CD4-positive, alpha-beta T cell treated with Interleukin-17A for 4 hours (primary cell): ENCODE measurements at places on chromosomes 2 and 18.
A peak's percentile ranks its signal among the peaks of the same experiment; 100 is the strongest.

- DNase-seq, result no peak
These were observed at the start of gene COL6A3 for GRCh38 chr2:237413777-237414661. Gene COL6A3 (minus strand): TSS chr2:237414164. CDS start chr2:237396817, 17,347 bp downstream.

GRCh38 chr2:224691563-224691962, 24.6 kb downstream of the CCDC195 start:
- DNase-seq, result no peak

- DNase-seq, result no peak
These were observed 37.0 kb upstream of the MPP4 start for GRCh38 chr2:201735486-201735885.

DNA sequence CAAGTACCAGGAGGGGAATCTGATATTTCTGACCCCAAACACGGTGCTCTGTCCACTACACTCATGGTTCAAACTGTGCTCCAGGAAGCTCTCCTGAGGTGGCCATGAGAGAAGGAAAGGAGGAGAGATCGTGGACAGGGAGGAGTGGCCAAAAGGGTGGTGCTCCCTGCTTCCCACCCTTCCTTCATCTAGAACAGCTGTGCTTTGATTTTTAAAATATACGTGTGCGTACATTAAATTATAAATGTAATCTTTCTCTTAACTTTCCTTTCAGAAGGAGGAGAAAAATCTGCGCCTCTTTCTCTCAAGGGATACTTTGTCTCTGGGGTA, 8.2 kb upstream of the CHRNA1 start:
- DNase-seq, result no peak

DNA sequence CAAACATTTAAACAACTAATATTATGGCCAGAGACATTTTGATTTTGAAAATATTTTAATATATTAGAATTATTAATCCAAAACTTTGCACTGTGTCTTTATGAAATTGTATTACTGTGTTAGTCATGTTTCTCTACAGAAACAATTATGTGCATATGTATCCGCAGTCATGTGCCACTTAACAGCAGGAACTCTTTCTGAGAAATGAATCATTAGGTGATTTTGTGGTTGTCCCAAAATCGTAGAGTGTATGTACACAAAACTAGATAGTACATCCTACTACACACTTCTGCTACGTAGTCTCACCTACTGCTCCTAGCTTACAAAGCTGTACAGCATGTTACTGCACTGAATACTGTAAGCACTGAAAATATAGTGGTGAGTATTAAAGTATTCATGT, 479.2 kb upstream of the DSEL start:
- no peak for DNase-seq

- no peak for DNase-seq
These were observed 480.3 kb downstream of the MEIS1 start for GRCh38 chr2:66915237-66915636.

- DNase-seq, result no peak
These were observed 188.4 kb downstream of the LOXHD1 start for GRCh38 chr18:46468426-46469180.

- no peak for DNase-seq
These were observed 8.2 kb downstream of the MAPRE2 start for GRCh38 chr18:35049111-35050027.

GRCh38 chr2:23772056-23772455, 154.9 kb downstream of the ATAD2B start:
- DNase-seq, result no peak

GRCh38 chr18:70421471-70422390, 132.9 kb downstream of the SOCS6 start:
- DNase-seq, result no peak

- DNase-seq, result no peak
These were observed 134.8 kb downstream of the TCF4 start for GRCh38 chr18:55453186-55453585.

DNA sequence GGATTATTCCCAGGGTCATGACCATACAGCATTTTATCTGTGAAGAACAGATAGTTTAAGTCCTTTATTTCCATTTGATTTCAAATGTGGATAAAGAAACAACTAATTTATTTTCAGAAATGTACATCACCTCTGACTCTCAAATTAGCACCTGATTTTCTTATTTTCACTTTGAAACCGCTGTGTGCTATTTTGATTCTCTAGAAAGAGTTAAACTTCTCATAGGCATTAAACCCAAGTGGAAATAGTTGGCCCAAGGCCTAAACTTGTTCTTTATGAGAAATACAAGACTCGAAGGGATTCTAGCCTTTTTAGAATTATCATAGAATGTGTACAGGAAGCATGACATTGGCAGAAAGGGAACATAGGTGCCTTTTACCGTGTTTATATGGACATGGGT, 41.5 kb upstream of the LTBP1 start:
- DNase-seq, result no peak

- no peak for DNase-seq
These were observed 190.7 kb upstream of the CCDC68 start for GRCh38 chr18:55149994-55150393.

GRCh38 chr2:28267282-28267681, 125.4 kb upstream of the FOSL2 start:
- DNase-seq, result no peak

DNA sequence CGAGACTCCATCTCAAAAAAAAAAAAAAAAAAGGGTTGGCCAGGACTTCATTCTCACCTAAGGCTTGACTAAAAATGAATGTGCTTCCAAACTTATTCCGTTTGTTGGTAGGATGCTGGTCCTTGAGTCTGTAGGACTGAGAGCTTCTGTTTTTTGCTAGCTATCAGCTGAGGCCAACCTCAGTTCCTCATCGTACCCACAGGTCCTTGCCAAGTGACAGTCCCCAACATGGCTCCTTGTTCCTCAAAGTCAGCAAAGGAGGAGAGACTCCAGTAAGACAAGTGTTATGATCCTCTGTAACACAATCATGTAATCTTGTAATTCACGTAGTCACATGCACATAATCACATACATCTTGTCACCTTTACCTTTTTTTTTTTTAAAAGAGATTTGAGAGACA, 37.0 kb downstream of the HAUS1 start:
- no peak for DNase-seq

DNA sequence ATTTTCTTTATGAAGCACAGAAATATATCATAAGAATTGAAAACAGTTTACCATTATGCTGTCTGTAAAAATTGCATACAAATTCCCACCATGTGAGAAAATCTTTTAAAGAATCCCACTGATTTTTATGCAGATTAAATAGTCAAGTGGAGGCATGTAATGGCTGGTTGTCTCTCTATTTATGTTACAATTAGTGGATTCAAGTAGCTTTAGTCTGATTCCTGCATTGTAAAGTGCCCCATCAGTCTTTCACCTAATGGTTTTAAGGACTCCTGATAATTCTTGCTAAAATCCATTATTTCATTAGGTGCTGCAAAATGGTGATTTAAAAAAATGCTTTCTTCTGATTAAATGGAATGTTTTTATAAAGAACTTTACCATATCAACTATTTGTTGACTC, 148.4 kb upstream of the MYO3B start:
- DNase-seq, result no peak

GRCh38 chr2:7570247-7570646, 653.0 kb downstream of the RNF144A start:
- DNase-seq, result no peak

DNA sequence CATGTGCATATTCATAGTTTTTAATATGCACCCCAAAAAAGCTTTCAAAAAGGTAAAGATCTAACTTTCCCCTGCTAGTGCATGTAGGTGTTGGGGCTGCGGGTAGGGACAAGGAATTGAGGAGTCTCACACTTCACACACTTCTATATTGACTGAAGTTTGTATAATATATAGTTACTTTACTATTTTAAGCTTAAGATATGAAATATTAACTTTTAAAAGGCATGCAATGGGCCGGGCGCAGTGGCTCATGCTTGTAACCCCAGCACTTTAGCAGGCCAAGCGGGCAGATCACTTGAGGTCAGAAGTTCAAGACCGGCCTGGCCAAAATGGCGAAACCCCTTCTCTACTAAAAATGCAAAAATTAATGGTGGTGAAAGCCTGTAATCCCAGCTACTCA, 109.1 kb upstream of the SH3BP4 start:
- DNase-seq, result no peak

DNA sequence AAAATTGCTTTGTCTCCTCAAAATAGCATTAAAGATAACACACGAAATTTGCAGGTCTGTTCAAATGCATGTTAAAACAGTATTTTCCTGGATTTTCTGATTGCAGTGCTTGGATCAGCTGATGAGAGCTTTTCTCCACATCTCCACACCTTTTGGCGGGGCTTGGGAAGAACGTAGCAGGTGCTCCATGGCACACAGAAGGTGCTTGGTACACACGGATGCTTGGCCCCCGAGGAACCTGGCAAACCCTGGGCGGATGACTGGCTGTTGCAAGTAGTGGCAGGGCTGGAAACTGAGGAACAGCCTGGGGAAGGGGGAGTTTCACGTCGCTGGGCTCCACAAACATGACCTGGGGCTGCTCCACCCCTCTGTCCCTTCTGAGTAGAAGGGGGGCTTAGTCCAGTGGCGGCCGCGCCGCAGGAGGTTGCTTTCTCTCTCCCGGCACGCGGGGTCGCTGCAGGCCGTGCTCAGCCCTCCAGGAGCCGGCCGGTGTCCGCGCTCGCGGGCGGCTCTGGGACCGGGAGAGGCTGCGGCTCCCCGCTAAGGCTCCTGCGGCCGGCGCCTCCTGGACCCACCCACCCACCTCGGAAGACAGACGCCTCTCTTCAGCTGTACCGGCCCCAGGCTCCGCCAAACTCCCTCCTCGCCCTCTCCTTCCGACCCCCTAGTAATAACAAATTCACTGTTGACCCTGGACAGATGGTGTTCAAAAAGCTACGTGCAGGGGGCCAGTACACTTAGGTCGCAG, 69.3 kb downstream of the MARCO start:
- DNase-seq, result no peak

- no peak for DNase-seq
These were observed 58.3 kb downstream of the DOCK10 start for GRCh38 chr2:224983712-224984554.

- no peak for DNase-seq
These were observed 76.8 kb upstream of the THUMPD2 start for GRCh38 chr2:39855856-39856255.

GRCh38 chr2:195779491-195779890, 122.5 kb downstream of the SLC39A10 start:
- no peak for DNase-seq

GRCh38 chr2:232951181-232951580, 61.9 kb downstream of the NGEF start:
- no peak for DNase-seq

DNA sequence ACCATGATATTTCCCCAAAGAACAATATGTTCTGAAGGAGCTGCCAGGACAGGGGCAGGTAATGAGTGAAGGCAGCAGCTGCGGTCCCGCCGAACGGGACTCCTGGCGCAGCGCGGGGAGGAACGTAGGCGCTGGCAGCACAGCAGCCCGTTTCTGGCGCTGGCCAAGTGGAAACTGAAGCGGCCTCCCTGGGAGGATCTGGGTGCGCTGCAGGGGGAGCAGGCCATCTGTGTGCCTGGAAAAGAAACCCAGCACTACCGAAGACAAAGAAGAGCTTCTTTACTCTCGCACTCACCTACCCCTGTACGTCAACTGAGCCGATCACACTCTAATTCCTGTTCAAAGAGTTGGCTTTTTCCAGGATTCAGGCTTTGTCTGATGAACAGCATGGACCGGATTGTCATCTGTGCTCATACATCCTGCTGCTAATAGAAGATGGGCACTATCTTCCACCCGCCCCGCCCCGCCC, 11.8 kb downstream of the G6PC2 start:
- no peak for DNase-seq

- DNase-seq, result no peak
These were observed 345.7 kb downstream of the SLC4A3 start for GRCh38 chr2:219973136-219973535.

DNA sequence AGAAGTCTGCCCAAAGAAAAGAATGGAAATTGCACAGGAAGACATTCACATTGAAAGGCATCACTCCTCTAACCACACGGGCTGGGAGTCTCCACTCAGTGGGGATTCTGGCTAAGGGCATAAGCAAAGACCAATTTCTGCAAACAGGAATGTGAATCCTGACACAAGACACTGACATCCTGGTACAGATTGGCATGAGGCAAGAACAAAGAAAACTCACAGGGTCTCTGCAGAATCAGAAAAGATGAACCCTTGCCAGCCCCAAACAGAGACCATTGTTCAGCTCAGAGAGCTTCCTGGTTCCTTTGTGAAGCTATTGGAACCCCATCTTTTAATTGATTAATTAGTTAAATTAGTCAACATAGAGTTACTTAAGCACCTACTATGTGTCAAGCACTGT, 82.3 kb downstream of the UPP2 start:
- DNase-seq, result no peak

DNA sequence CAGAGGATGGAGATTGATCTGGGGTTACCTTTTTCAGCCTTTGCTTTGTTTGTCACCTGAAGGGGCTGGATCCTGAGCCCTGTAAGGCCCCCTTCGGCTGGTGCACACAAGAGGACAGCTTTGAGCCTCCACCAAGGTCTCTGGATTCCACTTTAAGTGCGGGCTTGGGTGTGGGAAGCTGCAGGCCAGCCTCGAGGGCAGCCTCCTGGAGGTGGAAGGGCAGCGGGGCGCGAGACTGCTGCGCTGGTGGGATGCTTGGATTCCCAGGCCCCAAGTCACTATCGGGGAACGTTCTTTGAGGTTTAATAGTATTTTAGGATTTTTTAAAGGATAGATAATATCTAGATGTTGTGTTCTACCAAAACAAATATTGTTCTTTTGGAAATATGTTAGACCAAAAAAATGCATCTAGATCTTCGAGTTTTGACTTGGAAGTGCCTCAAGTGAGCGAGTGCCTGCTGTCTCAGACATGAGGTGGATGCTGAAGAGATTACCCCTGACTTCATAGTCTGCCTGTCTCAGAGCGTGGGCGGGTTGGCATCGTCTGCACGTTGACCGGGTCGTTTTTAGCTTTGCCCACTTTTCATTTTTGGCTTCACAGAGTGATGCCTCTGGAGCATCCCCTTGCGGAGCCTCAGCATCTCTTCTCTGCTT, 113.8 kb downstream of the AGAP1 start:
- DNase-seq, result no peak

GRCh38 chr2:27021253-27022049, 11.3 kb upstream of the TMEM214 start:
- no peak for DNase-seq

GRCh38 chr2:168758970-168759820, 43.2 kb upstream of the NOSTRIN start:
- peak; percentile 41 for DNase-seq

DNA sequence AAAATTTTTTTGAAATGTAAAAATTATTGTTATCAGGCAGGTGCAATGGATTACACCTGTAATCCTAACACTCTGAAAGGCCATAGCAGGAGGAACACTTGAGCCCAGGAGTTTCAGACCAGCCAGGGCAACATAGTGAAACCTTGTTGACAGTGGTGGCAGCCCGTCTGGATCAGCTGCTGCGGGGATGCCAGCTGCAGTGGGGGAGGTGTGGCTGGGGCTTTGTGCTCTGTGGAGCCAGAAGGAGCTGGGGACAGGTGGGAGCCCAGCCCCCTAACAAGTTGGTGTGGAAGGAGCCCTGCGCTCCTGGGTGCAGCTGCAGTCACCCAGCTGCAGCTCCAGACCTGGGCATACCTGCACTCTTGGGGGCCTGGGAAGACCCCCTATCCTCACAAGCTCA, 182.4 kb upstream of the MC4R start:
- no peak for DNase-seq
